ENCODE measurements at places on chromosomes 2 and 18. TPM values are rescaled to one million over a fixed set of nuclear protein-coding genes. Genes with fewer than 3 reads are reported as not detected.
A peak's percentile ranks its signal among the peaks of the same experiment; 100 is the strongest.

COL3A1 gene
- not detected for total RNA-seq

SCN7A gene
- not detected for total RNA-seq

DNA sequence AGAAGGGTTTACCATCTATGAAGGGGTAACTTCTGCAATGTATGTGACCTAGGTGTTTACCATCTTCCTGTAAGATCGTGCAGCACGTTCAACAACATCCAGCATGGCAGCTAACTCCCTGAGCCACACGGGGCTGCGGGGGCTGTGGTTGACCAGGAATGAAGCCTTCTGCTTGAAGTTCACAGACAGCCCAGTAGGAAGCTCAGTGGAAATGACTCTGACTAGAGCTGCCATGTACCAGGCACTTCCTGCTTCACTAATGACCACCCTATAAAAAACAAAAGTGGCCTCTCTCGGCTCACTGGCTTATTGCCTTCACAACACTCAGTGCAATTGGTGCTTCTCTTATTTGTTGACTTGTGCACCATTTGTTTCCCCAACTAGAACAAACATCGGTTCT lies 99.7 kb upstream of the SMAD7 start:
- peak; percentile 49 for DNase-seq

DNA sequence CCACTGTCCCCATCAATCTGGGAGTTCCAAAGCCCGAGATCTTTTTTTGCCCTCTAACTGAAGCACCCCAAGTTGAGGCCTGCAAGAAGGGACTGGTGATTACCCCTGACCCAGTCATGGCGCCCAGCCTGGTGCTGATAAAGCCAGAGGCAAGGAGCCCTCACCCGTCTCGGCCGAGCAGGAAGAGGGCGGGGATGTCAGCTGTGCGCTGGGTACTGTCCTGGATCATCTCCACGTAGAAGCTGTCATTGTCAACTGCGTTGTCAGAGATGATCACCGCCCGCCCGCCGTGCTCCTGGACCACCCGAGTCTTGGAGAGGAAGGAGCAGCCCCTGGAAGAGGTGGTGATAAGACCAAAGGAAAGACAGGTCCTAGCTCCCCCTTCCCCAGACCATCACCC lies 4.4 kb downstream of the PRADC1 start:
- DNase-seq: no peak

- DNase-seq: peak; percentile 38
These were observed 234.7 kb downstream of the ATAD2B start for GRCh38 chr2:23692263-23692662.

- peak; percentile 31 for DNase-seq
These were observed 93.5 kb downstream of the TFCP2L1 start for GRCh38 chr2:121191191-121192170.

- no peak for DNase-seq
These were observed 85.4 kb downstream of the HNRNPLL start for GRCh38 chr2:38517284-38517683.

DNA sequence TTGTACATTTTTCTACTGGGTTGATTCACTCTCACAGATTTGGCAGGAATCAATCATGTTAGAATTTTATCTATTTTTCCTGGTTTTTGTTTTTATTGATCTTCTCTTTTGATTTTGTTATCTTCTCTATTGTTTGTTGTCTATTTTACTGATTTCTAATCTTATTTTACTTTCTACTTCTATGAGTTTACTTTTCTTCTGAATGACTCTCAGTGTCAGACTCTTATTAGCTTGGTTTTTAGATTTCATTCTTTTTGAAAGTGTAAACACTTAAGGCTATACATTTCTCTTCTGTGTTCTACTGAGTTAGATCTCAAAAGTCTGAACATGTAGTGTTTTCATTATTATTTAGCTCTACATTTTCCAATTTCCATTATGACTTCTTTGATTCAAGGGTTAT lies 47.1 kb downstream of the THOC1 start:
- DNase-seq: no peak

GRCh38 chr2:47088371-47089082 lies 66.6 kb downstream of the STPG4 start:
- DNase-seq: no peak

- DNase-seq: no peak
These were observed 212.1 kb downstream of the CDH2 start for GRCh38 chr18:27964811-27965210.

Data from natural killer cell treated with Interleukin-12 subunit alpha and Interleukin-12 subunit beta and Interleukin-15 and Interleukin-18, amount 100 ng/mL, for 72 hours (primary cell).